Muscle of back (tissue), 13 donors: ENCODE measurements at places on chromosomes 16 and 17. TPM values are rescaled to one million over a fixed set of nuclear protein-coding genes. Genes with fewer than 3 reads are reported as not detected.
A peak's percentile ranks its signal among the peaks of the same experiment; 100 is the strongest.

DNA sequence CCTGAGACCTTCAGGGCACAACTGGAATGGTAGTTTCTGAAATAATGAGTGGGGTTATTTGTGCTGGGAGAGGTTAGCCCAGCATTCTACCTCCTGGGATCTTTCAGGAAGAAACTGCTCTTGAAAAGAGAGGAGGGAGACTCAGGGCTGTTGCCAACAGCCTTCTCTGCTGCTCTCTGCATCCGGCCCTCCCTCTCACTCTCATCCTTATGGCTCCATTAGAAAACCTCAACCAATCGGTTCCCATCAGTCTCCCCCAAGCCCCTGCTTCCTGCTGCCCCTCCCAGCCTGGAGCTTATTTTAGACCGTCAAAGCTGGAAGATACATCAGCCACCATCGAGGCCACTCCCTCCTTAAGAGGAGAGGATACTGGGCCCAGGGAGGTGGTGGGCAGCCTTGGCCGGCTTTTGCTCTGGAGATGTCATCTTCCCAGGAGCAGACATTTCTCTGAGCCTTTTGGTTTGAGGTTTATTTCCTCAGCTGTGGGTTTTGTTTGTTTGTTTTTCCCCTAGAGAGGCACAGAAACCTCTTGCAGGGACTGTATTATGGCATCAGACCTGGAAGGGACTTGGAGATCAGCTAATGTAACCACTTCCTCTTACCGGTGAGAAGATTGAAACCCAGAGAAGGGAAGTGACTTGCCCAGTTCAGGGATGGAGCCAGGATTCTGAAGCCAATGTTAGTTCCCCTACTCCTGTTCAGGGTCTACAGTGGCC, 2.7 kb downstream of the MPRIP start:
- DNase-seq, result peak; percentile 93

- no peak for DNase-seq
These were observed 7.5 kb downstream of the ZNHIT3 start for GRCh38 chr17:36493956-36494355.

GRCh38 chr17:4544951-4545216, 10.3 kb downstream of the MYBBP1A start:
- DNase-seq, result no peak

The ABCA6 gene
- polyA plus RNA-seq, result 10.3 TPM

The TPSD1 gene
- polyA plus RNA-seq, result 1.2 TPM

- DNase-seq, result no peak
These were observed 30.7 kb upstream of the ARHGAP17 start for GRCh38 chr16:25045696-25046381.

- no peak for DNase-seq
These were observed 294.7 kb downstream of the KIF2B start for GRCh38 chr17:54117452-54117851.

The ESRP2 gene
- 0.42 TPM for polyA plus RNA-seq
